ENCODE measurements at places on chromosomes 1 and 21. TPM values are rescaled to one million over a fixed set of nuclear protein-coding genes. Genes with fewer than 3 reads are reported as not detected.

IL12RB2 gene
- 0.81 TPM for polyA plus RNA-seq

SHISAL2A gene
- polyA plus RNA-seq: 2.7 TPM

CD48 gene
- 1.5 TPM for polyA plus RNA-seq

CGN gene
- 58.9 TPM for polyA plus RNA-seq

MTOR gene
- 40.8 TPM for polyA plus RNA-seq

MYOG gene
- polyA plus RNA-seq: 0.15 TPM

COL16A1 gene
- polyA plus RNA-seq: 59.0 TPM

PGBD5 gene
- 7.4 TPM for polyA plus RNA-seq

SYT6 gene
- polyA plus RNA-seq: 1.6 TPM

ZNF692 gene
- 59.7 TPM for polyA plus RNA-seq

RGS7 gene
- polyA plus RNA-seq: 4.9 TPM

TTLL10 gene
- 1.1 TPM for polyA plus RNA-seq

RHCE gene
- polyA plus RNA-seq: 1.1 TPM

CA6 gene
- 0.30 TPM for polyA plus RNA-seq

ACTA1 gene
- polyA plus RNA-seq: 10.4 TPM

TCHH gene
- 0.06 TPM for polyA plus RNA-seq

RIT1 gene
- polyA plus RNA-seq: 53.2 TPM

SPRR2F gene
- polyA plus RNA-seq: not detected

TNFRSF18 gene
- 0.75 TPM for polyA plus RNA-seq

CD1E gene
- polyA plus RNA-seq: not detected

TMEM50B gene
- polyA plus RNA-seq: 53.6 TPM

SH2D2A gene
- 0.65 TPM for polyA plus RNA-seq

OR1C1 gene
- polyA plus RNA-seq: not detected

CFAP57 gene
- polyA plus RNA-seq: 4.7 TPM

CNR2 gene
- 0.14 TPM for polyA plus RNA-seq

RAB25 gene
- polyA plus RNA-seq: 61.6 TPM

RNF186 gene
- 0.27 TPM for polyA plus RNA-seq
